GM10248 (cell line): ENCODE measurements at places on chromosomes 6 and 20.
A peak's percentile ranks its signal among the peaks of the same experiment; 100 is the strongest.

DNA sequence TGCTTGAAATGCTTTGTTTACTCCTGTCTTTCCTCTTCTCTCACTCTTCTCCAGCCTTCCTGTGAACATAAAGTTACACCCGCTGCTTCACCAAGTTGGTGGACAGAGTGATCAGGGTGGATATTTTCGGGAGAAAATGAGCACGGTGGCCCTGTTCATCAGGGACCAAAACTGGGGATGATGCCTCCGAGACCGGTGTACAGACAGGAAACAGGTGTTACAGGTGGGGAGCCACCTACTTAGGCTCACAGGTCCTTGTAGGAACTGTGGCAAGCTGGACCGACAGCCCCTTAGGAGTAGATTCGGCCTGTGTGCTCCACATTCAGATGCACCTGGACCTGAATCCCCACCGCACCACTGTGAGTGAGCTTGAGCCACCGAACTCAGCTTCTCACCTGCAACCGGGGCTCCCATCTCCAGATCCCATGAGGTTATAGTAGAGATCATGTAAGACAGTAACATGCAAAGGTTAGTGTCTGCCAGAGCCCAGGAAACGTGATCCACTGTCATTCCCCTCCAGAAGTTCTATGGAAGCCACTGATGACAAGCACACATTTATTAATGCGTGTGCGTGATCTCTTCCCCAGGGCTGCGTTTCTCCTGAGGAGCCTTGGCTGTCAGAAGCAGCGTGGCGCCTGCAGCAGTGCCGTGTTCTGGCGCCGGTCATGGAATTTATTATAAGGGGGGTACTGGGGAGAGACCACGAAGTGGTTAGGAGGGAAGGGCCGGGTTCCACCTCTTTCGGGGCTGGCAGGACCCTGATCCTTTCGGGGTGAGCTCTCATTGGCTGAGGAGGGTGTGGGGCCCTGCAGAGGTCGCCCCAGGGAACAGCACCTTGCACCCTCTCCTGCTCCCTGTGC lies 94.2 kb downstream of the ERMARD start:
- DNase-seq = no peak

DNA sequence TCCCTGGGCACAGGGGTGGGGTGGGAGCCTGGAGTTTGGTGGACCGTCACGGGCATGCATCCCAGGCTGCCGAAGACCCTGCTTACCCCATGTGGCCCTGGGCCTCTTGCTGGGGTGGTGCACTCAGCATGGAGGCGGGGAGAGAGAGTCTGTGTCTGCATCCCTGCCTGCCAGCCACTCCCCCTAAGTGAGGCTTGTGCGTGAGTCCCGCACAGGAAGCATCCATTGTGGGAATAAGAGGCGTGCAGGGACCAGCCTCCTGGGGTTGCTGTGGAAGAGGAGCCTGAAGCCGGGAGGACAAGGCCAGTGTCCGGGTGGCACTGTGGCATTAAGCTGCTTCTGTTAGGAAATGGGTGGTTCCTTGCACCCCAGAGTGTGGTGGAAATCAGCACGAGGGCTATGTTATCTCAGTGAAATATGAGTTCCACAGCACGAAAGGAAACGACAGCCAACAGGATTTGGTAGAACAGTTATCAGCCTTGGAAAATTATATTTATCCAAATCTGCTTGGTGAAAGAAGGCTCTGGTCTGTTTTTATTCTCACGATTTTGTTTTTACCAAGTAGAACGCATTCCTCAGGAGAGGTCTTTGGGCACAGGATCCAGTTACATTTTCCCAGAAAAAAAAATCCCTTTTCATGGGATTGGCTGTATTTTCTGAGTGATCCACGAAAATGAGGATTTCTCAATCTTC lies 35.7 kb downstream of the CDH4 start:
- no peak for DNase-seq

DNA sequence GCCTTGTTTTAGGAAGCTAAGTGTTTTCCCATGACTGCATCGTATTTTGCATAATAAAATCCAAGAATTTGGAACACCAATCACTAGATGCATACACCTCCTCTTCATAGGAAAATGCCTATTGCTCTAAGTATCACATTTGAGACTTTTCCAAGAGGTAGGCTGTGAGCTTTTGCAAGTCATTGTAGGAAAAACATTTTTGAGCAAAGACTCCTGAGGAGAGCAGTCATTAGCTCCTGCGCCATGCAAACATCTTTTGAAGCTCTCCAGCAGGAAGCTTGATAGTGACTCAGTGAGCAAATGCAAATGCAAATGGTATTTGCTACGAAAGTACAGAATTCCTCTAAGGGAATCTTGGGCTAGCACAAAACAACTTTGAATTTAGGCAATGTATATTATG lies 750.4 kb downstream of the QKI start:
- no peak for DNase-seq

GRCh38 chr6:18432180-18432579 lies 45.0 kb downstream of the RNF144B start:
- DNase-seq = no peak

DNA sequence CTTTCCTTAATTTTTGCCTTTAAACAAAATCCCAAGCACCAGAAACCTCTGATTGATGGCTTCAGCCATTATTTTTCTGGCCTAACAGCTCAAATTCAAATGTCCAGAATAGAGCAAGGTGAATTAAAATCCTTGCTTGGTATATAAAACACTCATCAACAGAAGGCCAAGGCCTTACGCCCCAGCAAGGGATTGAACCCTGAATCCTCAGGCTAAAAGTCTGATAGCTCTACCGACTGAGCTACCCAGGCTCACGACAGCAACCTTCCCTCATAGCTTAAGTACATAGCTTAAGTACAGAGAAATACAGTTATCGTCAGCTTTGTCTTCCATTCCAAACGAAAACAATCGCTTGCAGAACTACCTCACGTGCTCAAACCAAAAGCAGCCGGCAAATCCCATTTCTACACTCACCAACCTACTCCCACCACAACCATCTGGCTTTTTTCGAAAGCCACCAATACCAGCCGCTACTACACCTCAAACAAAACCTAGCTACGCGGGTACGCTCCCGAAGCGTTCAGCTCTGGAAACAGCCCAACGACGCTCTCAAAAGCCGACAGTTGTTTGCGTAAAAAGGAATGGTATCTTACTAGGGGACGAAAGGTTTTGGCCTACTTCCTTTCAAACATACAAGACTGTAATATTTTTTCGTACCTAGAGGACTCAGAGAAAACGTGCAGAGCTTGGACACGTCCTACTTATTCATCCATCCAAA lies 167.5 kb downstream of the GPX5 start:
- no peak for DNase-seq

DNA sequence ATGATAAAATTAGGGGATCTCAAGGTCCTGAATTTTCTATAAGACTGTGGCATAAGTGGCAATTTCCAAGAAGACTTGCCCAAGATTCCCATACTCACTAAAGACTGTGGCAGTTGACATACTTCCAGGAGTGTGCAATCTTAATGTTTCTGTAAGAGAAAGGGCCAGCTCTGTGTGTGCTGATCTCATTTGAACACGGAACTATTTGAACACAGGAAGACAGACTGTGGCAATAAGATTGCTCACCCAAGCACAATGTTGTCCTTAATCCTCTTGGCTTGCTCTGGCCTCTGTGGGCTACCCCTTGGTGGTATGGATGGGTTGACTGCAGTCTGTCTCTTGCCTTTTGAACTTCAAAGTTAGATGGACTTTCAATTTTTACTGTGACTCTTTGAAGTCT lies 151.4 kb downstream of the PHF3 start:
- no peak for DNase-seq

DNA sequence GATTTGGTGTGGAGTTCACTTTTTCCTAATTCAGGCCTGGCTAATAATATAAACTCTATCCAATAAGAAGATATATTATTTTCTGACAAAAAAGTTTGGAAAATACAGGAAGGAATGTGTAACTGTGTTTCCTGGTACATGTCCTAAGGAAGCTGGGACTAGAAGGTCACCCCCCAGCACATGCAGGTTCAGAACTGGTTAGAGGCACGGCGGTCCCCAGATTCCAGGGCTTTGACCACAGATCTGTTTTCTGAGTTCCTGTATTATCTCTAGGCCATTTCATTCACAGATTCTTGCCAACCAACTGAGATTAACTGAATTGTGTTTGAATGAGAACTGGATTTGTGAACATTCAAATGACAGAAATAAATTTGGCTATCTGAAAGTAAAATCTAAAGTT lies 94.5 kb downstream of the TULP4 start:
- no peak for DNase-seq

- peak; percentile 60 for DNase-seq
Observed at GRCh38 chr20:49276161-49276960, 1.5 kb downstream of the ZNFX1 start.

GRCh38 chr6:119137194-119138072 lies 59.0 kb upstream of the FAM184A start:
- no peak for DNase-seq

DNA sequence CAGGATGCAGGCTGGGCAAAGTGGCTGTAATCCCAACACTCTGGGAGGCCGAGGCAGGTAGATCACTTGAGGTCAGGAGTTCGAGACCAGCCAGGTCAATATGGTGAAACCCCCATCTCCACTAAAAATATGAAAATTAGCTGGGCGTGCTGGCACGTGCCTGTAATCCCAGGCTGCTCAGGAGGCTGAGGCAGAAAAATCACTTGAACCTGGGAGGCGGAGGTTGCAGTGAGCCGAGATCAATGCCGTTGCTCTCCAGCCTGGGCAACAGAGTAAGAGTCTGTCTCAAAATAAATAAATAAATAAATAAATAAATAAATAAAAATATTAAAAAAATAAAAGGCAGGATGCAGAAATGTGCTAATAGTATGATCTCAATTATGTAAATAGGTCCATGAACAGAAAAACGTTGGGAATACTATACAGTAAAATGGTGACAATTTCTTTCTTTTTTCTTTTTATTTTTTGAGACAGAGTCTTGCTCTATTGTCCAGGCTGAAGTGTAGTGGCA lies 8.4 kb upstream of the CBFA2T2 start:
- DNase-seq = no peak

DNA sequence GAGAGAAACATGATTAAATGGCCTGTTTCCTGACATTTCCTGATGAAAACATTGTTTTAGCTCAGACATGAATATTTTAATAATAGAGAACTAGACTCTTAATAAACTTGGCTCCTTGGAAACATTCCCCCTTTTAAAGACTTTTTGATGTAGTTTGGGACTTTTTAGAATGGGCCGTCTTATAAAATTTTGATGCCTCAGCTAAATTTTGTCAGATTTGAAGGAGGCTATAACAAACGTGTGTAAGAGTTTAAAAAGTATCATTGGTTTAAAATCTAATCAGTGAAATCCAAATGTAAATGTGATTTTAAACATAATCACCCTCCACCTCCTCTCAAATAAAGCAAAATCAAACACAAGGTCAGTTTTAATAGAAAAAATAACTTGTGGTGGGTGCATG lies 200.9 kb downstream of the CLIC5 start:
- DNase-seq = no peak

DNA sequence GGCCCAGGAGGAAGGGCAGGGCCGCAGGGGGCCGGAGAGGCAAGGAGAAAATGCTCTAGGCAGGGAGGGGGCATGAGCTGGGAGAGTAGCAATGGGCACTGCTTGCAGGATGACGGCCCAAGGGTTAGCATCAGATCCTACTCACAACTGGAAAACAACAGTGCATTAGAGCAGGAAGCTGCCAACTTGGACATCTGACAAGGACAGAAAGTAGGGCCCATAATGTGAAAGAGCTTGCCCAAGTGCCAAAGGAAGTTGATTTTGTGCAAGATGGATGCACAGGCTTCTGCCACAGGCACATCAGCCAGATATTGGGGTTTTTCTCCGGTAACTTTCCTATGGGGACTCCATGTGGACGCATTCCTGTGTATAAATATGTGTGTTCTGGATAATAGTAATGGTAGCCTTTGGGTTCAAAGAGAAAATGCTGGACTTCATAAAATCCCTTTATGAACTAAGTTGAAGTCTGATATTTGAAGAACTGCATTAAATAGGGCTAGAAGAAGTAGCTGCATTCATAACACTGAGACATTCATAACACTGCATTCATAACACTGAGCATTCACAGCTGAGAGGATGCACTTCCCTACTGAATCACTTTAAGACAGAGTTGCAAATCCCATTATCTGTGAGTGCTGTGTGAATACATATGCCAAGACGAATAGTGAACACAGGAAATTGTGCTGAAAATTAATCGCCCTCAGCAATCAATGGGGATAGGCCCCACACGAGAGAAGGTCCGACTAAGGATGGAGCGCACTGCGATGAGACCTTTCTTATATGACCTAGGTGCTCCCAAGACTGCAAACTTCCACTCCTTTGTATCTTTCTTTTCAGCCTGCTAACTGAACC lies 235.6 kb upstream of the PRDM1 start:
- no peak for DNase-seq

DNA sequence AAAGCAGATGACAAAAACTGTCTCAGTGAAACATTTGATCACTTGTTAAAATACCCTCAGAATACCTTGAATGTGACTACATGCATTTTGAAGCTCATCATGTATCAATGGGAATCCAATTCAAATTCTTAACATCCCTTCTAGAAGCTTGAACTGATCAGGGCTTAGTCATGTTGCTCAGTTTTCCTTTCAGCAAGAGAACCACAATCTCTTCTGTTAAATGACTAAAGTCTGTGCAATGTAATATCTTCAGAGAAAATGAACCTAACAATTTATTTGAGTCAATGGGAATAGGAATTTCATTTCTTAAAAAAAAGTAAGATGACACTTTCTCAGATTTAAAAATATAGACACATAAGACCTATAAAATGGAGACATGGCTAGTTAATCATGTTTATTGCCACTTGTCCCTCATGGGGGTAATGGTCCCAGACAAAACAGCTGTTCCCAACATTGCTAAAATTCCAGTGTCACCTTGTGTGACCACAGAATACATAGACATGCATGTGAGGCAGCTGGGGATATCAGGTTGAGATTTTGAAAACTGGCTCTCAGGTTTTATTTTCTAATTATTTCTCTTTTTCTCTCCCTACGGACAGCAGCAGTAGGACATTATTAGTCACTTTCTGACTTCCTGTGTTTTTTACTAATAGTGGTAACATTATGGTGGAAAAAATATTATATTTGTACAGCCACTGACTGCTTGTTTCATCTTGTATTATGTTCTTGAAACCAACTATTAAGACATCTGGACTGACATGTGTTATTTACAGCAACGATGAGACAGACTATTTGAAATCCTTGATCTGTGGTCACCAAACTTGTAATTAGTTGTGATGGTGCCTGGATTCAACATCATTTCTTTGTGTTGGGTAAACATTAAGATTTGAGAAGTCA lies 192.5 kb downstream of the COL9A1 start:
- DNase-seq = no peak
